ENCODE measurements at places on chromosomes 2 and 18.

GRCh38 chr18:61575419-61575818, 242.2 kb downstream of the CDH20 start:
- DNase-seq = no peak

- no peak for DNase-seq
Measured at GRCh38 chr18:78721238-78721875, 258.3 kb upstream of the SALL3 start.

- DNase-seq = no peak
Measured at GRCh38 chr2:76748581-76749296, 773.4 kb downstream of the LRRTM4 start.

- DNase-seq = peak; percentile 2
Measured at GRCh38 chr18:30106356-30106755, 936.2 kb downstream of the DSC3 start.

- DNase-seq = peak; percentile 92
Measured at GRCh38 chr2:39156107-39156506, 35.3 kb upstream of the SOS1 start.

DNA sequence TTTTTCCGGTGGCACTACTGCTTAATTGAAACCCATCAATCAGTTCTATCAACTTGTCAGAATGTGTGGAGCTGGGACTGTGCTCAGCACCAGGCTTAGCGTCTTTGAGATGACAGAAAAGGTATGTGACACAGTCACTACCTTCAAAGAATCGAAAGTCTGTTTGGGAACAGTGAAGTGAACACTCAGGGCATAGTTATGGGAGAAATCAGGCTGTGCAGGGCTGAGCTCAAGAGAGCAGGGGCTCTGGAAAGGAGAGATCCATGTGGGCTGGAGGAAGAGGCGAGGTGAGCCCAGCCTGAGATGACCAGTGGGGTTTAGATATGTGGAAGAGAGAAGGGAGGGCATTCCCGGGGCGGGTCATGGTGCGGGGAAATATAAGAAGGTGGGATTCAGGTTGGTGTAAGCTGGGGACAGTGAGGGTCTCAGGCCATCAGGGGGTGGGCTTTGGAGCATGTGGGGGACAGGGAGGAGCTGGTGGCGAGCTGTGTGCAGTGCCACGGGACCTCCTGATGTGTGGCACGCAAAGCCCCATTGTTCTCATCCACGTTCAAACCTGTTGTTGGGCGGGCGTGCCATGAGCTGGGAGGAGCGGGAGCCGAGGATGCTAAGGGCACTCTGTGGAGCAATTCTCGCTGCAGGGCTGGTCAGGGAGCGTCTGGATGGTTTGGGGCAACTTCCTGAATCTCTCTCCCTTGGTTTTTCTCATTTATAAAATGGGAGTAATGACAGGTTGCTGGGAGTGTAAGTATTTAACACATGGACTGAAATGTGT, 72.5 kb downstream of the VAPA start:
- DNase-seq = no peak

- peak; percentile 28 for DNase-seq
Measured at GRCh38 chr2:202377207-202377761, 1.2 kb downstream of the BMPR2 start.

DNA sequence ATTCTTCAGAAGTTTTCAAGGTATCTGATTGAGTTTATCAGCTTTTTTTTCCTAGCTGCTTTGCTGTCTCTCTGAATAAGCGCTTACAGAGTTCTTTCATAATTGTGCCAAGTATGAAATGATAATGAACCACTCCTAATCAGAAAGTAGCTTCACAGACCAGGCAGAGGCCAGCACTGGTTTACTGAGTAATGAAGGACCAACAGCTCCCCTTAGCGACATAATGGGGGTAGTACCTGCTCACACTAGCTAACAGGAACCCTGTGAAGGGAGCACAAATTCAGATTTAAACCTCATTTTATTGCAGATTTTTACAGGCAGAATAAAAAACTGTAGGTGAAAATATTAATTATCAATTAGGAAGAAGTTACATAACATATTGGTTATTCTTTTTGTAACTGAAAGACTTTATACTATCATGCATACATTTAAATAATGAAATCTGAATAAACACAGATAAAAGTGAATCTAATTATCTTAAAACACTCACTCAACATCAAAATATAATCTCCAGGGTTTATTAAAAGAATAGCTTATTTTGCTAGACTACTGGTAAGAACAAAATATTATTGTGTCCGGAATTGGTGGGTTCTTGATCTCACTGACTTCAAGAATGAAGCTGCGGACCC, 53.7 kb upstream of the LRRC30 start:
- DNase-seq = peak; percentile 76

DNA sequence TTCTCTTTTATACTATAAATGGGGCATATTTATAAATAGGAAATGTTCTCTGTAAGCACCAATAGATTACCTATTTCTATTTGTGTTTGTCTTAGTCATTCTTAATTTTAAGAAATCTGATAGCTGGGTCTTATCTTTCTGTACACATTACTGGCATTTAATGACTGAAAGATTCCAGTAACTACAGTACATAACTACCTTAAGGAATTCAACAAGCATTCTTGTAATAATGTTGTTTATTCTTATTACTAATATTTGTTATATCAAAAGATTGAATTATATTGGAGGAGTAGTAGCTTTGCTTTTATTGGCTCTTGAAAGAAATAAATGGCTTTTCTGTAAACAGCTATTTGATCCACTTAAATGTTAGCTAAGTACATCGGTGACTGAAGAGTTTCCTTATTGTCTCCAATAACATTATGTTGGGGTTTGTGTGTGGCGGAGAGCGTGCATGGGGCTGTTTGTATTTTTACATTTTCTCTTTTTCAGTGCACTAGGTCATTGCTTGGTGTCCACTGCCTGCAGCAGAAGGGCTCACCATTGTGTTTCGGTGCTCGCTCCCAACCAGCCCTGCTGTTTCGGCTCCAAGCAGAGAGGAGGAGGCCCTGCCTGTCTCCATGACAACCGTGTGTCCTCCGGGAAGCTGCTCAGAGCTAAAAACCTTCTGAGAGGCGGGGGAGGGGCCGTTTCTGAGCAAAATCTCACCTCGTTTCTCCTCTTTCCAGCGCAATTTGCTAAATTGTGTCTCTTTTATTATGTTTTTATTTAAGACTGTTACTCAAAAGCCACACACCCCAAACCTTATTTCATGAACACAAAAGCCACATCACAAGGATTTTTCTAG, 112.5 kb upstream of the SLC38A11 start:
- peak; percentile 30 for DNase-seq

- DNase-seq = no peak
Measured at GRCh38 chr2:11750422-11750821, 4.0 kb downstream of the LPIN1 start.

DNA sequence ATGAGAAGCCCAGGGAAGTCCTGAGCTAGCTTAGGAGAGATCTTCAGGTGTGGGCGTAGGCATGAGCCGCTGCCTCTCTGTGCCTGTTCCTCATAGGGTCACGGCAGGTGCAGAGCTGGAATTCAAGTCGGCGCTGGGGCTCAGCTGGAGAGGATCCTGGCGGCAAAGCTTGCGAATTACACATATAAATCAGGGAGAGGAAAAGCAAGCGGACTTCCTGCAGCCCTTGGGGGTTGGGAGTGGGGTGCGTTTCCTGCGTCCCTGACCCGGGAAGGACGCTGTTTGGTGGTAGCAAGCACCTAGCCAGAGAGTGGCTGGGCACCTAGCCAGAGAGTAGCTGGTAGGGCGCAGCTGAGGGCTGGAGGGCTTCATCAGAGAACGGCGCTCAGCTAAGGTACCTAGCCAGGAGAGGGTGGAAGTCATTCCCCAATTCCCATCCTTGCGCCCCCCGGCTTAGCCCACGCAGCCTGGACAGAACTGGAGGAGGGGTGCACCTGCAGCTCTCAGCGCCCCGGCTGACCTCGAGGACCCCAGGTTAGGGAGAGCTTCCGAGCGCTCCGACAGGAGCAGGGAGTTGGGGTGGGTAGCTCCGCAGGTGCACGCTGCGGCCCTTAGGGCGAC, 459 bp upstream of the EFR3B start:
- DNase-seq = peak; percentile 23

DNA sequence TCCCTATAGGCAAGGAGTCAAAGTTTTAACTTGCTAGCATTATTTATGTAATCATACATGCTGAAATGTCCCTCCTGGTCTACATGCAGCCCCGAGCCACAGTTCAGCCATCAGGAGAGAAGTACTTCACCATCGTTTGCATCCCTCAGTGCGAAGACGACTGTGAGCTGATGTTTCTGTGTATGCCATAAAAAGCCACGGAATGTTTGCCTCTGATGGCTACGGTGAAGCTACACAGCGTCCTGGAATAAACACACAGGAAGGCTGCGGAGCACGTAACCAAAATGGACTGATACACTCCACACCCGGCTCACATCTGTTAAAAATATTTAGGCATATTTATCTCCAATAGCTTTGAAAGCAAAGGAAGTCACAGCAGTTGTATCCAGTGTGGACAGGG, 4.3 kb upstream of the SALL3 start:
- DNase-seq = no peak

- DNase-seq = no peak
Measured at GRCh38 chr18:53944721-53945120, 279.7 kb downstream of the MBD2 start.

GRCh38 chr2:216346781-216347180, 25.5 kb downstream of the MARCHF4 start:
- DNase-seq = no peak

- no peak for DNase-seq
Measured at GRCh38 chr2:119608553-119608952, 64.3 kb downstream of the CFAP221 start.

DNA sequence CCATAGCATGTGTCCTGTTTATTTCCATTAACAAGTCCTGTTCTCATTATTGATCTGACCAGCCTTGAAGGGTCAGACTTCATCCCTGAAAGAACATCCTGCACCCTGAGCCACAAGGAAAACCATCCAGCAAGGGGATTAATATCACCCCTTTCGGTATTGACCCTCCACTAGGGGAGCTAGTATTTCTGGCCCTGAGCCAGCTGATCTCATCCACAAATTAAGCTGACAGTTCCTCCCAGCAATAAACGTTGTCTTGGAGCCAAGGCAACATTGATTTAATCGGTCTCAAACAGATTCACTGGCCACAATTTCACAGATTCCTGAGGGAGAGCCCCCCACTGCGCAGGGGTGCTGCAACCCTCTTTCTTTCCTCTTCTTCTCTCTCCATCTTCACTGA, 353.1 kb upstream of the FANCL start:
- DNase-seq = no peak

- no peak for DNase-seq
Measured at GRCh38 chr2:207670887-207671286, 40.6 kb upstream of the CCNYL1 start.

GRCh38 chr2:205590759-205591158, 91.5 kb upstream of the NRP2 start:
- DNase-seq = no peak

DNA sequence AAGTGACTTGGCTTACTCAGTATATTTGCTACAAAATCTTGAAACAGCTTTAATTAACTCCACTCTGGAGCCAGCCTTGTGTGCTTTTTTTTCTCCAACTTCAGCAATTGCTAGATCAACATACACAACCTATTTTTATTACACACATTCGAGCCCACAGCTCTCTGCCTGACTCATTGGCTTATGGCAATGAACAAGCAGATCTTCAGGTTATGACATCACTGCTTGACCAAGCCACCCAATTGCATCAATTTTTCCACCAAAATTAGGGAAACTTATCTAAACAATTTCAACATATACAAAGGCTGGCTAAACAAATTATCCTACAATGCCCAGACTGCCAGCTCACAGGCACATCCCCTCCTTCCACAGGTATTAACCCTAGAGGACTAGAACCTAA, 39.6 kb upstream of the PDK1 start:
- DNase-seq = peak; percentile 91

- DNase-seq = peak; percentile 96
Measured at GRCh38 chr2:173048897-173049661, 26.6 kb upstream of the MAP3K20 start.

GRCh38 chr2:48406116-48406515, 123.8 kb upstream of the STON1 start:
- no peak for DNase-seq

DNA sequence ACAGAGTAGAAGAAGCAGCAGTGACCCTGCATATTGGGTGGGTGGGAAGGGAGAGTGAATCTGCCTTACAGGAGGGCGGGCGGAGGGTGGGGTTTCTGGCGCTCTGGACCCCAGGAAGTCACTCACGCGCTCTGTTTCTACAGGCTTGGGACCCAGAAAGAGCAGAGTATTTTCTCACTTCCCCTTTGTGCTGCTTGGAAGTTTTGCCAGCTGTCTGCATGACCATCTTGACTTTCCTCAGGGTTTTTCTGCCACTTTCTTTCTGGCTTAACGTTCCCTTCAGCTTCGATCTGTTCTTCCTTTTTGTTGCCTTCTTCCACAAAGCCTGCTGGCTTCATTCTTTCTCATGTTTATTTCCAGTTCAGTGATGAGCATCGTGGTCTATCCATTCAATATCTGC, 383.1 kb downstream of the GALR1 start:
- no peak for DNase-seq

DNA sequence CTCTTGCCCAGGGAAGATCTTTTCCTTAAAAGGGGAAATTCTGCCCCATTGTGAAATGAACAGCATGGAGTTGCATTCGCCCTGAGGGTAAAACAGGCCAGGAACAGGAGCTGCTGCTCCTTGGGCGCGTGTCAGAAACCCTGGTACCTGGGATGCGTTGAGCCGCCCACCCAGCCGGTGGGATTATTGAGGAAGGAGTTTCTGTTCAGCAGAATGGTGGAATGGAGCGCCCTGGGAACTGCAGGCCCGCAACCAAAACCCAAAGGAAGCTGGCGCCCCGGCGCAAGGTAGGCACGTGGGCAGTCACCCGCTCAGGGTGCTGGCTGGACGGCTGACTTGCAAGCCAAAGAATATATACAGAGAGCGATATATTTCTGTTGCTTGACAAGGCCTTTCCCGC, 73.5 kb downstream of the MTCL1 start:
- no peak for DNase-seq

DNA sequence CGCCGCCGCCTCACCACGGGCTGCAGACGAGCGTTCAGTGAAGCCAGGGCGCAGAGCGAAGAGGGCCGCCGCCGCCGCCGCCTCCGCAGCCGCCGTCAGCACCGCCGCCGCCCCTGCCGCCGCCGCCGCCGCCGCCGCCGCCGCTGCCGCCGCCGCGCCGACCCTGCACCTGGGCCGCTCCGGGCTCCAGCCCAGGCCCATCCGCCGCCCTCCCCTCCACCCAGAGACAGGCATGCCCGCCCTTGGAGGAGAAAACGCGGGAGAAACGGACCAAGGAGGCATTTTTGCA, 3.0 kb downstream of the POU3F3 start:
- DNase-seq = no peak

DNA sequence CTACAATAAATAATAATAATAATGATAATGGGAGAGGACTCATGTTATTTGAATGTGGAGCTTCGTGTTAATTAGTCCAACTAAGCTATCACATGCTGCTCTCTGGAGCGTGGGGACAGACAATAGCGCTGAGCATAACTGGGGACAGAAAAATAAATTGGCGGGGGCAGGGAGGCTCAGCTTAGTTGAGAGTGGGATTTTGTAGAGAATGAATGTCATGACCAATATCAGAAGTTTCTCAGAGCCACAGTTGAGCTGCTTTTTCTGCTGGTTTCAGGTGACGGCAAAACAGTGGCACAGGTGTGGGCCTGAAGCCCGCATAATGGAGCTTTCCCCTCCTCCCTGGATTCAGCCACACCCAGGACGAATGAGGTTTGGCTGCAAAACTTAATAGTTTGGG, 111.1 kb upstream of the CAB39 start:
- no peak for DNase-seq
